ENCODE measurements at places on chromosomes 6 and 20. TPM values are rescaled to one million over a fixed set of nuclear protein-coding genes. Genes with fewer than 3 reads are reported as not detected.
A peak's percentile ranks its signal among the peaks of the same experiment; 100 is the strongest.

Gene GHRH
- not detected for total RNA-seq

Gene CHD6
- 31.4 TPM for total RNA-seq

DNA sequence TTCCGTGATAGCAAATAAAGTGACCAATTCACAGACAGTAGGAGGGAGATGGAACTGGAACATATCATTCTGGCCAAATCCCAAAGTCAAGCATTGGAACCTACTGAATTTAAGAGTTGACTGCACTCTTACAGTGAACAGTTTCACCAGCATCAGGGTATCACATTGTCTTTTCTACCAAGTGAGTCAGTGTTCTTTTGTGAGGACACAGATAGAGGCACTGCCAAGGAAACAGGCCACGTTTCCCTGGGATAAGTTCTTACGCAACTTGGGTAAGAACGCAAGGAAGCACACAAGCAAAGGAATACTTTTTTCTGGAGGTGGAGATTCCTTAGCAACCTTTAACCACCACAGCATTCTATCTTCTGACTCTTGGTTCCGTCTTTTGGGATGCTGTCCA is 28.6 kb upstream of the ENPP5 start:
- no peaks in the 10 kb centered on the region for H3K36me3 ChIP-seq
- H3K27ac ChIP-seq, result no peak overlapping the region
- DNase-seq, result no peak
- no peaks in the 10 kb centered on the region for H3K27me3 ChIP-seq
- H3K4me1 ChIP-seq, result no peaks in the 10 kb centered on the region

DNA sequence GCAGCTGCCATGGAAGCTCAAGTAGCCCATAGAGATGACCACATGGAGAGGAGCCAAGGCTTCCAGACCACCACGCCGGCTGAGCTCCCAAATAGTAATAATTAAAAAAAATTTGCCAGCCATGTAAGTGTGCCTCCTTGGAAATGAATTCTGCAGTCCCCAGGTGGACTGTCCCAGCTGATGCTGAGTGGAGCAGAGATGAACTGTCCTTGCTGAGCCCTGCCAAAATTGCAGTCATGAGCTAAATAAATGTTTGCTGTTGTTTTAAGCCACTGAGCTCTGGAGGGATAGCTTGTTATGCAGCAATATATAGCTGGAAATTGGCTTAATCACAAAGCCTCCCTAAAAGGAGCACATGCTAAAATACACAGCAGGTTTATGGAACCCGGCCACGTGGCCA is 55.6 kb upstream of the SNRPB2 start:
- no peaks in the 10 kb centered on the region for H3K4me1 ChIP-seq
- H3K36me3 ChIP-seq, result no peaks in the 10 kb centered on the region
- no peak overlapping the region for H3K4me3 ChIP-seq
- no peak for DNase-seq
- H3K27ac ChIP-seq, result no peak overlapping the region

- H3K4me3 ChIP-seq, result no peak overlapping the region
- no peaks in the 10 kb centered on the region for H3K36me3 ChIP-seq
- DNase-seq, result peak; percentile 70
- no peak overlapping the region for H3K27ac ChIP-seq
- no peaks in the 10 kb centered on the region for H3K27me3 ChIP-seq
Observed at GRCh38 chr6:164039954-164040375, 625.4 kb downstream of the QKI start.

All from sigmoid colon (tissue), 7 donors.